ENCODE measurements at places on chromosomes 4 and X.

DNA sequence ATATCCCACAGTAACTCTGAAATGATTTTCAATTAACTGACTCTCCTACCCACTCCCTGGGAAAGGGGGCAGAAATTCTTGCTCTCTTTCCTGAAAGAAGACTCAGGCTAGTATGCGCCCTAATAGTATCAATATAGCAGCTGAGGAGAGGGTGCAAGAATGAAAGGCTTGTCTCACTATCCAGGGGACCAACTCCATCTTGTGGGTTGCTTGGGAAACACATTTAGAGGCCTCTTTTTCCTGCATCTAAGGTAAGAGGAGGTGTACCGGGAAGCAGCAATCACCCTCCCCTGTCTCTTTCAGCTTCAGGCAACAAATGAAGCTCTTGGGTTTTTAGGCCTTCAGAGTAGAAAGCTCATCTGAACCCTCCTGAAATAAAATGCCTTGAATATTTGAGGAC is 11.3 kb downstream of the TMEM255A start:
- DNase-seq = no peak

- no peak for DNase-seq
Observed at GRCh38 chr4:38157592-38157991, 197.4 kb downstream of the PTTG2 start.

- DNase-seq = no peak
Observed at GRCh38 chrX:82333575-82333974, 1131.7 kb downstream of the SH3BGRL start.

GRCh38 chrX:101220662-101221260 is 1.2 kb downstream of the DRP2 start:
- no peak for DNase-seq

- no peak for DNase-seq
Observed at GRCh38 chrX:12494400-12495138, 296.6 kb upstream of the PRPS2 start.

GRCh38 chr4:121978172-121978516 is 26.3 kb upstream of the TRPC3 start:
- DNase-seq = no peak

- DNase-seq = no peak
Observed at GRCh38 chr4:40212674-40213527, 16.1 kb downstream of the RHOH start.

GRCh38 chrX:41737065-41737464 is 13.1 kb downstream of the GPR82 start:
- no peak for DNase-seq

- DNase-seq = no peak
Observed at GRCh38 chr4:38386654-38387188, 277.3 kb upstream of the KLF3 start.

DNA sequence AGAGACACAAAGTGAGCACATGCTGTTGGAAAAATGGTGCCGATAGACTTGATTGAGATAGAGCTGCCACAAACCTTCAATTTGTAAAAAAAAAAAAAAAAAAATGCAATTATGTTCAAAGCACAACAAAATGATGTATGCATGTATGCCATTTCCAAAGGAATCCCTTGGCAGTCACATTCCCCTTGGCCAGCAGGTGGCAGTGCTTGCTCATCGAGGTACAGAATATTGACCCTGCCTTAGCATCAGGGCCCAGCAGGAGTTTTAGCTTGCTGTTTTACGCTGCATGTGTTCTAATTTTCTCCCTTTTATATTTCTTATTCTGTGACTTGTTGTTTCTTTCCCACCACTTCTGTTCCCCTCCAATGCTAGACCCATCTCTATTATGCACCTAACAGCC is 34.5 kb upstream of the CYBB start:
- DNase-seq = no peak

- no peak for DNase-seq
Observed at GRCh38 chr4:158201876-158202275, 8.4 kb upstream of the TMEM144 start.

DNA sequence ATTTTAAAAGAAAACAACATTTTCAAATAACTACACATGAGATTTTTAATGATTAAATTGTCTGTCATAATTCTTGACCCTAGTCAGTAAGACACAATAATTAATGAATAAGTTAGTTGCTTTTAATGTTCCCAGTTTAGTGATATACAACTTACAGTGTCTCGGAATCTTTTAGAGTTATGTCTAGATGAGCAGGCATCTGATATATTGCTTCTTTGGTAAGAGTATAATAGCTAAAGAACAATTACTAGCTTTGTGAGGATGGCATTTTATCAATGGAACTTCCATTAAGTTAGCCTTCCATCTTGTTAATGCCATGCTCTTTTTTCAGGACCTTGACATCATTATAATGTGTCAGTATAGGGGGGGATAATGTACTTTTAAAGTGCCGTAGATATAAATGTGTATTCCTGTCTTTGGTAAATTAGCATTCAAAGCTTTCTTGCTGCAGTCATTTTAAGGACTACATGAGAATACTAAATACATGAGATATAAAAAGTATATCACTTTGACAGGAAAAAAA is 425.1 kb downstream of the PDHA2 start:
- DNase-seq = no peak

GRCh38 chrX:132875650-132876522 is 82.5 kb downstream of the HS6ST2 start:
- no peak for DNase-seq

- DNase-seq = no peak
Observed at GRCh38 chrX:77447653-77448569, 722 bp downstream of the FGF16 start.

DNA sequence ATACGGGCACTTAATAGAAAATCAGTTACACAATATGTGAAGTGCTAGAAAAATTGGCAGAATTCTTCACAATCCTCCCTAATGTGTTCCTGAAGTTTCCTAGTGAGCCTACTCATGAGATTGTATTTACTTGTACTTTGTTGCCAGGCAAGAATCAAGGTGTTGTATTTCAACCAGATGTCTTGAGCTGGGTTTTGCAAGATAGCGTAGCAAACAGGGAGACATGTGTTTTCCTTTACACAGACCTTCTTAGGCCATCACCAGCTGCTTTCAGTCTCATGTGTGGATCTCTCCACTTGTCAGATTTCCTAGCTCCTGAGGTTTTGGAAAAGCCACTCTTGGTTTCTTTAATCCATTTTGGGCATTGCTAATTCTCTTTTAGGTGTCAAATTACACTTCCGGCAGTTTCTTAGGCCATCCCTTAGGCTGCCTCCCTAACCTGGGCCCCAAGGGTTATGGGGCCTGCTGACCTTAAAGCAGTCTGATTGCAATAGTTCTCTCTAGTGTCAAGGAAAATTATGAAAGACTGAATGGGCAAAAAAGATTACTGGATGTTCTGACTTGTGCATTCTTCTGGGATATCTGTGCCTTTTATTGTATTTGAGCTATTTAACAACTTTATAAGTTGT is 12.2 kb upstream of the EDA start:
- DNase-seq = no peak

DNA sequence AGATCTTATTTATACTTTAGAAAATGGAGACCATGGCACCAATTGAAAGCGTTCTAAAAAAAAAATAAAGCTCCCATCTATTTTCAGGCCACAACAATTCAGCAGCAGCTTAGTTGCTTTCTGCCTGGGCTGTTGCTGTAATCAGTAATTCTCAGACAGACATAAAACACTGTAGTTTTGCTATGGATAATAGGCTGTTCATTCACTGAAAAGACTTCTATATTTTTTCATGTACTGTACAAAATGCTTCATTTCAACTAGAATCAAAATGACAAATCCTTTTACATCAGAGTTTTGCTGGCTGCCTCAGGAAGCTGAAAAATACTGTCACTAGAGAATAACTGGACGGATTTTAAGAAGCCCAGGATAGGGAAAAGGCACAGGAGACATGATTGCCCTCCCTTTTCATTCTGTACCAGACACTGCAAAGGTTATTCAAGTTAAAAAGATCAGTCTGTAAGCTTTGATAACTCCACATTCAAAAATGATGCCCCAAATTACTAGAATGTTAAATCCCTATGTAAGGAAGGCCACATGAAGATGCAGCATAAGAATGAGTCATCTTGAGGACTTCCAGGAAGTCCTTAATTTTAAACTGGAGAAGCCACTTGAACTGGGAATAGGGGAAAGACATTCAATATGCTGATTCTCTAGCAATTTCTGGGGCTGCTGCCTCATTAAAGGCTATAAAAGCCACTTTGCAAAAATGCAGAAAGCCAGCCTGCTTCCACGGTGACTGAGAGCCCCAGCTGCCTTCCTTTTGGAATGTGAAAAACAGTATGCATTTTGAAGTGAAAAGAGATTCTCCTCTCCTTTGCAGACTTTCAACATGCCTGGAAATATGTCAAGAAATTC is 403.2 kb upstream of the RASGEF1B start:
- DNase-seq = no peak

- DNase-seq = no peak
Observed at GRCh38 chr4:155734065-155734464, 24.8 kb upstream of the GUCY1B1 start.

DNA sequence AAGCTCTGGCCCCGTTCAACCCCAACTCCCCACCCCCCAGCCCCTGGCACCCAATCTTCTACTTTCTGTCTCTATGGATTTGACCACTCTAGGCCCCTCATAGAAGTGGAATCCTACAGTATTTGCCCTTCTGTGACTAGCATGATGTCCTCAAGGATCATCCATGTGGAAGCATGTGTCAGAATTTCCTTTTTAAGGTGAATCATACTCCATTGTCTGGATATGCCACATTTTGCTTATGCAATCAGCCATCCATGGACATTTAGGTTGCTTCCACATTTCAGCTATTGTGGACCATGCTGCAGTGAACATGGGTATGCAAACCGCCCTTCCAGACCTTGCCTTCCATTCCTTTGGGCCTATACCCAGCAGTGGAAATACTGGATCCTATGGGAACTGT is 15.5 kb downstream of the CCNQ start:
- DNase-seq = no peak

DNA sequence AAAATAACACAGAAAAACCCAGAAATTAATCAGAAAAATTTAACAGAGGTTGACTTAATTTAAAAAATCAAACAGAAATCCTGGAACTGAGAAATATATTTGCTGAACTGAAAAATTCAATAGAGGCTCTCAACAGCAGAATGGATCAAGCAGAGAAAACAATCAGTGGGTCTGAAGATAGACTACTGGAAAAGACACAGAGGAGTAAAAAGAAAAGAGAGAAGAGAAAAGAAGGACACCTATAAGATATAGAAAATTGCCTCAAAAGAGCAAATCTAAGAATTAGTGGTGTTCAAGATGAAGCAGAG is 55.1 kb downstream of the HAUS3 start:
- no peak for DNase-seq

DNA sequence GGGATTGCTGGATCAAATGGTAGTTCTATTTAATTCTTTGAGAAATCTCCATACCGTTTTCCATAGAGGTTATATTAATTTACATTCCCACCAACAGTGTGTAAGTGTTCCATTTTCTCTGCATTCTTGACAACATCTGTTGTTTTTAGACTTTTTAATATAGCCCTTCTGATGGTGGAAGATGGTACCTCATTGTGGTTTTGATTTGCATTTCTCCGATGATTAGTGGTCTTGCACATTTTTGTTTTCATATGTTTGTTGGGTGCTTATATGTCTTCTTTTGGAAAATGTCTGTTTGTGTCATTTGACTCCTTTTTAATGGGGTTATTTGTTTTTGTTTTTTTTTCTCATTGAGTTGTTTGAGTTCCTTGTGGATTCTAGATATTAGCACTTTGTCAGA is 75.3 kb upstream of the PUDP start:
- no peak for DNase-seq

DNA sequence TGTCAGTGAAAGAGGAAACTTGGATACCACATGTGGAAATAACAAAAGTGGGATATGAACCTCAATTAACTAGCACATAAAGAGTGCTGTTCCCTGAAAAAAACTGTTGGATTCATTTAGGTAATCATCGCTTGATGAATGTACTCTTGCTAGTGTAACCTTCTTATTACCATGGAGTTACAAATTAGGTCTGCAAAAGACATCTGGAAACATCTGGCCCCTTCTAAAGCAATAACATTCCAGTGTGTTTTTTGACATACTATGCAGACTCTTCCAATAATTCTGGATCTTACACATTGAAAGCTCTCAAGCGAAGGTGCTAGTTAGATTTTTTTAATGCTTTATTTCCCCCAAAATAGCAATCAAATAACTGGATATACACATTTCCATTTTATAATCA is 134.6 kb downstream of the ATP10D start:
- no peak for DNase-seq

DNA sequence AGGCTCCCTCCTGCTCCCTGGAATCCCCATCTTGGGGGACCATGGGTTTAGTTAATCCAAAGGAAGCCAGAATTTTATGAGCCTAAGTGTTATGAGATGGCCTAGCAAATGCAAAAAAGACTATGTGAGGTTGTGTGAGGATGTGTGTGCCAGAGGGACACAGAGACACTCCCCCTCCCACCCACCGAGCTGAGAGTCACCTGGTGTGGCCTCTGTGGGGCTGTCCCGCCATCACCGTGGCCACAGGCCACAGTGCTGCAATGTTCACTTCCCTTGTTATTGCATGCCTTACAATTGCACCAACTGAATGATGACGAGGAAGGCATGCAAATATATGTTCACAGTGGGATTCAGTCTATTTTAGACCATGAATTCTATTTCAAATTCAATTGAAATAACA is 601 bp upstream of the FGFBP2 start:
- DNase-seq = no peak

- no peak for DNase-seq
Observed at GRCh38 chr4:100257567-100257966, 67.3 kb upstream of the DDIT4L start.

- DNase-seq = no peak
Observed at GRCh38 chrX:6238576-6238975, 9.9 kb upstream of the NLGN4X start.

GRCh38 chr4:124650614-124651013 is 61.9 kb downstream of the ANKRD50 start:
- no peak for DNase-seq

DNA sequence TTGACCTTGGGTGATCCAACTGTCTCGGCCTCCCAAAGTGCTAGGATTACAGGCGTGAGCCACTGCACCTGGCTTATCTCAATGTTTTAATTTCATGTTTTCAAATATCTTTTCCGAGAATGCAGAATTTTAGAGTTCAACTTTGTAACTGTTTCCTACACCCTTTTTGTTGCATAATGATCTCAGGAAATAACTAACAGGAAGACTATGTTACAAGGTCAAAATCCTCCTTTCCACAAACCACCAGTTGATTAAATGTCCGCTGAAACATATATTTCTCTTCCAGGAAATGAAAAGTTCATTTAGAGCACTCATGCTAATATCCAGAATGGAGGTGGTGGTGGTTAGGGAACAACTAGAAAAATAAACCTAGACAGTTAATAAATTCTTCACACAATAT is 377.8 kb downstream of the PPP4R3C start:
- DNase-seq = no peak

DNA sequence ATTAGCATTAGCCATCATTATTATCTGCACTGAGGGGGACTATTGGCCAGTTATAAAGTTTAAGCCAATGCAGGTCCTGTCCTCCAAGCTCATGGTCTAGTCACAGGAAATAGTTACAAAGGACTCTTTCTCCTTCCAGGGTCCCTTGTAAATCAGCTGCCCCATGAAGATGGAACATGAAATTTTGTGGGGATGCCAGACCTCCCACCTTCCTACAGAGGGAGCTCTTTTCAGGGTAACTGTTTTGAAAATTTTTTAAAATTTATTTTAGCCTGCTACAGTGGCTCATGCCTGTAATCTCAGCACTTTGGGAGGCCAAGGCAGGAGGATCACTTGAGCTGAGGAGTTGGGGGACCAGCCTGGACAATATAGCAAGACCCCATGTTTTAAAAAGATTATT is 124.4 kb upstream of the SLC34A2 start:
- DNase-seq = no peak
